ENCODE measurements at places on chromosomes 4 and X.

GRCh38 chrX:134631426-134632346 is 26.6 kb downstream of the PLAC1 start:
- no peak for DNase-seq

GRCh38 chr4:48944756-48945241 is 38.2 kb upstream of the OCIAD2 start:
- no peak for DNase-seq

- DNase-seq, result no peak
Observed at GRCh38 chr4:186148336-186148975, 42.9 kb upstream of the CYP4V2 start.

- no peak for DNase-seq
Observed at GRCh38 chr4:19727141-19727540, 524.6 kb upstream of the SLIT2 start.

GRCh38 chrX:23902419-23902818 is 5.3 kb downstream of the APOO start:
- DNase-seq, result no peak

DNA sequence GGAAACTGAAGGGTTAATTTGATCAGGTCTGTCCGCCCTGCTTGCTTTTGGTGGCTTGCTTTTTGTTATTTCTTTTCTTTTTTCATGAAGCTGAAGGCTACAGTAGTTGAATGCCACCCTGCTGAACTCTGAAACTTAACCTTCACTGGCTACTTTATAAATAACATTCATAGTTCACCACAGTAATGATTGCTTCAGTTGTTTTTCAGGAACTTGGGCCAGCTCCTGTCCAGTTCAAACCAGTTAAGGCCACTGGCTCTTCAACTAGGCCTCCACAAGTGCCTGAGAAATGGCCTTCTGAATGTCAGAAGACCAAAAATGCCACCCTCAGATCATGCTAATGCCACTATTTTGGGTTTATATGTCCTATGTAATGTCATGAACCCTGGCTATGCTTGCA is 7.7 kb upstream of the ASB9 start:
- DNase-seq, result no peak

DNA sequence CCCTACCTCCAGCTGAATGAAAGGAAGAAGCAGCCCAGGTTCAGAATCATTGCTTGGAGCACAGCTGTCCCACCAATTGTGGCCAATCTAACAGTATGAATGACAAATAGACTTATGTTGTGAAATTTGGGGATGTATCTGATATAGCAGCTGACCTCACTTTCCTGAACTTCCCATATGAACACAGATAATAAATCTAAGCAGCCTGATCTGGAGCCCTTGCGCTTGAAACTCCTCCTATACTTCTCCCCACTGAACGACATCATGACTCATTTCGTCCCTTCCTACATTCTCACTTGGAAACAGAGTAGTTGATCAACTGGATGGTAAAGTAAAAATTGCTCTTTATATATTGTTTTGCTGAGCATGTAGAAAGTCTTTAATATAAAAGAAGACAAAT is 24.2 kb upstream of the AMELX start:
- no peak for DNase-seq

- DNase-seq, result no peak
Observed at GRCh38 chrX:79444694-79445210, 77.6 kb upstream of the ITM2A start.

DNA sequence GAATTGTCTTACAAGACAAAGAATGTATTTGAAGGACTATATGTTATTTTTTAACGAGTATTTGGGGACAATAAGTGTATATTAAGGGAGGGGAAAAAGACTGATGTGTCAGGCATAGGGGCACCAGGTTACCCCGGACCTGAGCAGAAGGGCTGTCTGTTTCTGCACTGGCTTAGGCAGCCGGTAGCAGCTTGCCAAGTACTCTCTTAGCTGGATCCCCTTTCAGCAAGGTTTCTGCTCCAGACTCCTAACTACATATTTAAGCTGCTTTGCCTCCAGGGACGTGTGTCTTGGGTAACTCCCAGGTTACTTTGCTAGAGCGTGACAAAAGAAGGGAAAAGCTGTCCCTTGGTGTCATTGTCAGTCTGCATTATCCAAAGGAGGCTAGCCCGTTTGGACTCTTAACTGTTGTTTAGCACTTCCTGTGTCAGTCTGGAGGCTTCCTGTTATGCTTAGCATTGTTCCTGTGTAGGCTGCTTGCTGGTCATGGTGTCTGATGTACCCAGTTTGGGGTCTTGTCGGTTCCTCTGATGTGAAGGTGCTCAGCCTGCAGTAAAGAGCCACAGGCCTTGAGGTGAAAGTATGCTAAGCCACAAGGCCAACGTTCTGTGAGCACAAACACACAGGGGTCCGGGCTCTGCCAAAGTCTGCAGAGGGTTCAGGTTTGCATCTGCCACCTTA is 11.6 kb downstream of the CXCR3 start:
- no peak for DNase-seq

- no peak for DNase-seq
Observed at GRCh38 chr4:25818876-25819275, 43.9 kb downstream of the SEL1L3 start.

GRCh38 chrX:68895778-68896177 is 67.0 kb downstream of the EFNB1 start:
- DNase-seq, result no peak

DNA sequence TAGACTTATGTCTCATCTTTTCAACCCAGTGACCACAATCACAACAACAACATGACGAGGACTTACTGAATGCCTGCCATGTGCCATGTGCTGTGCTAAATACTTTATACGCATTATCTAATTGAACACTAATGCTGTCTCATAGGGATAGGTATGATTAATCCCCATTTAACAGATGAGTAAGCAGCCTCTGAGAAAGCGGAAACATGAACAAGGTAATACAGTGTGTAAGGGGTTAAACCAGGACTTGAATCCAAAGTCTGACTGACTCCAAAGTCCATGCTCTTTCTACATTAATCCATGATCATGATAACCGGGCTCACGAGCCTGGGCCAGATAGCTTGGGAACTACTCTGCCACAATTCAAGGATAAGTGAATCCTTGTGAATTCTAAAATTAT is 105.3 kb upstream of the MBNL3 start:
- no peak for DNase-seq

DNA sequence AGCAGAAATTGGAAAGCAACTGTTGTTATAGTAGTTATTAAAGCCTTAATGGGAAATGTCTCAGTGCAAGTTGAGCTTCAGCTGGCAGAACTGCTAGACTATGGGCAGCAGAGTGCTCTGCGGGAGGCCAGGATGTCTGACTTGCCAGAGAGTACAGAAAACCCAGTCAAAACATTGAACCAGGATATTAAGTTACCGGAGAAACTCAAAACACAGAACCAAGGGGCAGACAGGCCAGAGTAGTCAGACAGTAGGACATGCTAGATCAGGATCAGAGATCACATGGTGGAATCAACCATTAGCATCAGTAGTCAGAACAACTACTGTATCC is 72.9 kb upstream of the TNIP3 start:
- no peak for DNase-seq

DNA sequence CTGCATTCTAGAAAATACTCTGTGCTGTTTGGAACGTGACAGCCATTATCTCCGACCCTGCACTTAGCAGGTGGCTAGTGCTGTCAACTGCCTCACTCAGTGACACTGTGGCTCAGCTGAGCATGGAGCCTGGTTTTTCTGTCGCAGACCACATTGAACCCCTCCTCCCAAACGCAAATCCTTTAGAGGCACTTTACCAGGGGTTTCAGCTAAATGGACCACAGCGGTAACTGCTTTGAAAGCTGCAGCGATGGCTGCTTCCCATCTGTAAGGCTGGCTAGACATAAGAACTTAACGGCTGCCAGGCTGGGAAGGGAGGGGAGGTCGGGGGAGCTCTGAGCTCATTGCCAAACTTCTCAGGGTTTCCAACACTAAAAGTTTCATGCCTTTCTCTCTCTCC is 8.1 kb downstream of the SLC34A2 start:
- no peak for DNase-seq

GRCh38 chr4:137300776-137301175 is 231.5 kb downstream of the PCDH18 start:
- DNase-seq, result no peak

GRCh38 chr4:56448301-56448700 is 12.2 kb downstream of the PAICS start:
- no peak for DNase-seq

- no peak for DNase-seq
Observed at GRCh38 chrX:152869972-152870371, 27.9 kb upstream of the ZNF185 start.

GRCh38 chr4:96016634-96017299 is 176.9 kb downstream of the PDHA2 start:
- no peak for DNase-seq

- DNase-seq, result no peak
Observed at GRCh38 chrX:10634392-10635161, 14.2 kb upstream of the MID1 start.

DNA sequence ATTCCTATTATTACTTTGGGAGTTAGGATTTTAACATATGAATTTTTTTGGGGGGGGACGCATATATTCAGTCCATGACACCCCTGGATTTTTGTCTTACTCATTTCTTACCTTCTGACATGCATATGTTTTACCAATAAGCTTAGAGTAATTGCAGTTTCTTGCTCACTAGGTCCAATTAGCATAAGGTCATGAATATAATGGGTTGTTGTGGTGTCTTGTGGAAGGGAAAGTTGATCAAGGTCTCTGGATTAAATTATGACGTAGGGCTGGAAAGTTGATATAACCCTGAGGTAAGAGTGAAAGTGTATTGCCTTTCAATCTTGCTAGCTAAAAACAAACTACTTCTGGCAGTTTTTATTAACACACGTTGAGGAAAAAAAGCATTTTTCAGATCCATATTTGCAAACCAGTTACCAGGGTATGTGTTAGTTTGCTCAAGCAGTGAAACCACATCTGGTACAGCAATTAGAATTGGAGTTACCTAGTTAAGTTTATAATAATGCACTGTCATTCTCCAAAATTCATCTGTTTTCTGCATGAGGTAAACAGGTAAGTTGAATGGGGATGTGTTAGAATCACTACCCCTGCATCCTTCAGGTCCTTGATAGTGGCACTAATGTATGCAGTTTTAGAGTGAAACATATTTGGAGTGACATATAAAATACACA is 32.0 kb downstream of the STIM2 start:
- DNase-seq, result no peak

DNA sequence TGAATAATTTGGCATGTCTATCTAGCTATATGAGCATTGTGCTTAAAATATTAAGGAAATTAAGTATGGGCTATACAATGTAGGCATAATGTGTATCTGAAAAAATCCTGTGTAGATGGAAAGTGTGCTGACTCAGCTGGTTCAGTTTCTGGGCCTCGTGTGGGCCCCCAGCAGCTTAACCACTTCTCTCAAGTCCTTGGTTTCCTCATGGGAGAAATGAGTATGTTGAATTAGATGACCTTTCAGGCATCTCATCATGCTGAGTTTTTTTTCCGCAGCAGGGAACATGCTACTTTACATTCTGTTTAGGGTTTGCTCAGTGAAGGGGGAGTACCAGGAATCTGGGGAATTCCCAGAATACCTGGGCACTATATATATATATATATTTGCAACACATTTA is 30.5 kb downstream of the RHOH start:
- DNase-seq, result no peak

- no peak for DNase-seq
Observed at GRCh38 chrX:41822892-41823291, 98.9 kb downstream of the GPR82 start.

GRCh38 chr4:5638316-5638715 is 70.0 kb downstream of the EVC2 start:
- no peak for DNase-seq

DNA sequence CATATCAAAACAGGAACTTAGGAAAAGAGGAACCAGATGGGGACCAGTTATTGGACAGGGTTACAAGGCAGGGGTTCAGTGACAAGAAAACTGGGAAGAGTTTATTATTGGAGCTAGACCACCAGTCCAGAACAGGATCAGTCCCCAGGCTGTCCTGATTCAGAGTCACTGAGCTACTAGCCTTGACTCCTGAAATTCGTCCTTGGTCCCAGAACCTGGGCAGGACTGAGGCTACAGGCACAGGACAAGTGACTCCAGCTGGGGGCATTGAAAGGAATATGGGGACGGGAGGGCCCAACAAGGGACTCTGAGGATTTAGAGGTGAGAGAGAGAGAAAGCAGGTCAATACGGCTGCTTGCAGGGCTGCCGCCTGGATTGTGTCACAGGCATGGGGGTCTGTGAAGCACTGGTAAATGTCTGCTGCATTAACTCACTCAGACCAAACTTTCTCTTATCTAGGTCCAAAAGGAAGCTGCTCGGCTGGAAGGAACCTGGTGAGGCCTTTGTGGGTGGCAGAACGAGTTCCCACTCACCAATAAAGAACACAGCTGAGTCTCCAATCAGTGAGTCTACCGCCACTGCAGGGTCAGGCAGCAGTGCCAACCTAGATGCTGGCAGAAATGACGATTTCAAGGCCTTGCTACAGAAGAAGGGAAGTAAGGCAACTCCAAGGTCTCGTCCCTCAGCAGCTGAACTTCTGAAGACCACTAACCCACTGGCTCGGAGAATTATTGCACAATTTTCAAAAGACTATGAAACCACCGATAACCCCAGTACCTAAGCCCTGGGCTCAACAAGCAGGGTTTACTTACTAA is 11.3 kb upstream of the RTL5 start:
- no peak for DNase-seq

DNA sequence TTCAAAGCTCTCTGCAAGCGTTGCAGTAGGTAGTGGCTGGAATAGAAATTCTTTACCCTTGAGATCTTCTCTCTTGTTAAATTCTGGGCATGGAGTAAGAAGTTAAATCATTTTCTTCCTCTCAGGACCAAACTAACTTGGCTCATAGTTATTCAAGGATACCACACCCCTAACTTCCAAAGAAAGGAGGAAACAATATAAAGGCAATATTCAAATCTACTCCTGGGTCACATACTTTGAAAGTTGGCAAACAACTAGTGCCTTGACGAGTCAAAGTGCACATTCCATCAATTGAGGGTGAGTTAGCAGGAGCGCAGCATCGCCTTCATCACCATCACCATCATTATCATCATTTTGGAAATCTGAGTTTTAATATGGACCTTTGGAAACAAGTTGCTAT is 20.4 kb upstream of the KIT start:
- DNase-seq, result no peak

GRCh38 chr4:113584407-113585150 is 177.0 kb downstream of the CAMK2D start:
- DNase-seq, result no peak

GRCh38 chr4:126794363-126794762 is 838.4 kb upstream of the INTU start:
- DNase-seq, result no peak

GRCh38 chr4:40255393-40256281 is 58.8 kb downstream of the RHOH start:
- DNase-seq, result no peak

DNA sequence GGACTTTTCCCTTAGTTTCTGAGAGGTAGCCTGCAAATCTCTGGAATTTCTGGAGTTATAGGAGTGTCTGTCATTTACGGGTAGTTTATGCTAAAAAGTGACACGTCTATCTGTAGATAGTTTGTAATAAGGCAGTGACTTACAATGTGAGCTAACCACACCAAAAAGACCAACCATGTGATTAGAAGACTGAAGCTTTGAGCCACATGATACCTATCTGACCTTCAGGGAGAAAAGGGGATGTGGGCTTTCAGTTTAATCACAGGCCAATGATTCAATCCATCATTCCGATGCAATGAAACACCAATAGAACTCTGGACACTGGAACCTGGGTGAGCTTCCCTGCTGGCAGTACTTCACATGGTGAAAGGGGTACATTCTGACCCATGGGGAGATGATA is 254.6 kb upstream of the GK2 start:
- no peak for DNase-seq

- no peak for DNase-seq
Observed at GRCh38 chr4:113540859-113541258, 220.7 kb downstream of the CAMK2D start.

Measured in dorsolateral prefrontal cortex (tissue), 122 donors.